Activated naive CD4-positive, alpha-beta T cell (primary cell): ENCODE measurements at places on chromosomes 4 and X.

DNA sequence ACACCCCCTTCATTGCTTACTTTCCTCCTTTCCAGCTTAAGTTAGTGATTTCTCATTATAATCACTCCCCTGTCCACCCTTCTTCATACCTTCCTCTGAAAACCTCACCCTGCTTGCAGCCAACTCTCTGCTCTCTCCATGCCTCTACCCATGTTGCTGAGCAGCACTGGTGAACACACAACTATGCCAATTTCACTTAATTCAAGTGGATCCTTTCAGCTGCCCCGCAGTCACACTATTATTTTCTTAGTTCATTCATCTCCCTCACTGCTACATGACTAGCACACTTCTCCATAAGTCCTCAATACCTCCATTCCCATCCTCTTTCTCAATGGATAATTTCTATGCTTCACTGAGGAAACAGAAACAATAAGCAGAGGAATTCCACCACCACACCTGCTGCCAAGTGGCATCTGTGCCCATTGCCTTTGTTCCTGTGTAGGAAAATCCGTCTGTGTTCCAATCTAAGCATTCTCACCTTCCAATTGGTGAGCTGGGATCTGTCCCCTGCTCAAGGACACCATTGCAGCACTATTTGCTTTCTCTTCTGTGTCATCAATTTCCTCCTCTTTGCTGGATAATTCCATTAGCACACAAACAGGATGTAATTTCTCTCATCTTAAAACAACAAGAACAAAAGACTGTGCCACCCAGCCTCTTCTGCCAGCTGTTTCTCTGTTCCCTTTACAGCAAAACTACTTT is 25.2 kb upstream of the PRSS48 start:
- no peak for DNase-seq

DNA sequence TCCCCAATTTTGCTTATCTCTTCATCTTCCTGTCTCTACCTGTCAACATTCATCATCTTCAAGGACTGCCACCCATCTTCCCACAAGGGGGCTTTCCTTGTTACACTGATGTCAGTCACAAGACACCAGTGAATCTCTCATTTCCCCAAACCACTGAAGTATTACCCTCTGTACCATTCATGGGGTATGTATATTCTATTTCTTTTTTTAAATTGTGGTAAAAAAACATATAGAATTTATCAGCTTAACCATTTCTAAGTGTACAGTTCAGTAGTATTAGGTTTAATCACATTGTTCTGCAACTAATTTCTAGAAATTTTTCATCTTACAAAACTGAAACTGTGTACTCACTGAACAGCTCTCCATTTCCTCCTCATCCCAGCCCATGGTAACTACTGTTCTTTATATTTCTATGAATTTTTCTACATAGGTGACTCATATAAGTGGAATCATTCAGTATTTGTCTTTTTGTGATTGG is 98.6 kb downstream of the LARP7 start:
- DNase-seq, result no peak

DNA sequence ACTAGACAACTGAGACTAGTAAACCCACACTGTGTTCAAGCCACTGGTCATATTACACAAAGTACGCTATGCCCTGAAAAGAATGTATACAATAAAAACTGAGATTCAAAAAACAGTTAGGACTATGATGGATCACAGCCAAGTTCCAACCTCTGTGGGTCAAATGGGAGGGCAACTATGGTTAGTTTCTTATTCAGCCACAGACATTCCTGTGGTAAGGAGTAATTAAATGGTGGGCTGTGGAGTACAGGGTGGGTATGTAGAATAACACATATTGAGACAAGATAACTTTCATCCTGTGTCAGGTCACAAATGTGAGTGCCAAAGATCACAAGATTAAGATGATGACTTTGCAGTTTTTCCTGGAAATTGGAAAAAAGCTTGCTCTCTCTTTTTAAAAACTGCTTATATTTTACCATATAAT is 167.2 kb downstream of the NPNT start:
- no peak for DNase-seq

- DNase-seq, result no peak
Measured at GRCh38 chrX:40009462-40009851, 88.3 kb downstream of the BCOR start.

- no peak for DNase-seq
Measured at GRCh38 chr4:166078955-166079354, 205.9 kb downstream of the TLL1 start.

DNA sequence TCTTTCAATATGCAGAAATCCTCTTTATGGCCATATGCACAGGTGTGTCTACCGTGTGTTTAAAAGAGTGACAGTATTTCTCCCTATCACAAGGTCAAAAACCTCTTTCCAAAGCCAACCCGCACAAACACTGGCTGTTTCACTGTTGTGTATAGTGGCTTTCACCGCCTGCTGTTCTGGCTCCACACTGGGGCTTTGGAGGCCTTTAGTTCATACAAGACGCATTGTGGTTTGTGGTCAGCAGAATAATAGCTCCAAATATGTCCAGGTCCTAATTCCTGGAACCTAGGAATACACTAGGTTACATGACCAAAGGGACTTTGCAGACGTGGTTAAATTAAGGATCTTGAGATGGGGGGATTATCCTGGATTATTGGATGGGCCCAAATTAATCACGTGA is 40.7 kb upstream of the FAM9A start:
- DNase-seq, result no peak

DNA sequence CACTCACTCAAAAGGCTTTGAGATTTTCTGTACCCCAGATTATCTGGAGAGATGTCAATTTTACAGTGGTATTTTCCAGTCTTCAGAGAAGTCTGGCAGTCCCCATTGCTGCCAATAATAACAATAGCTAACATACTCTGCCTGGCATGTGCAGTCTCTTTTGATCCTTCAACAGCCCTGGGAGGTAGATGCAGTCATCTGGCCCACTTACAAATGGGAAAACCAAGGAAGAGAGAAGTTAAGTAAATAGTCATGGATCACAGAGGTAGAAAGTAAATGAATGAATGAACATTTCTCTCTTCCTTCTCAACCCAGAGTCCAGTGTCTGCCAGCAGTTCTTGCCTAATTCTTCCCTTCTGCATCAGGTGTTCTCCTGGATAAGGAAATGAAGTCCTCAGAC is 113.0 kb upstream of the EDNRA start:
- DNase-seq, result no peak

GRCh38 chrX:41692162-41692749 is 3.5 kb downstream of the GPR34 start:
- DNase-seq, result no peak

DNA sequence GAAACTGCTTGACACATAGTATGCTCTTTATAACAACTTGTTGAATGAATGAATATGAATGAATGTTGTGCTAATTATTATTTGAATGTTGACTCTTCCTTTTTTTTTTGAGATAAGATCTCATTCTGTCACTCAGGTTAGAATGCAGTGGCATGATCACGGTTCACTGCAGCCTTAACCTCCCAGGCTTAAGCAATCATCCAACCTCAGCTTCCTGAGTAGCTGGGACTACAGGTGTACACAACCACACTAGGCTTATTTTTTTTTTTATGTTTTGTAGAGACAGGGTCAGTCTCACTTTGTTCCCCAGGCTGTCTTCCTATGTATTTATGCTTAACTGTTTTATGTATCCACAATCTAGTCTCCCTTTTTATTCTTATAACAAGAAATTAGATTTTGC is 114.7 kb upstream of the WDFY3 start:
- no peak for DNase-seq

DNA sequence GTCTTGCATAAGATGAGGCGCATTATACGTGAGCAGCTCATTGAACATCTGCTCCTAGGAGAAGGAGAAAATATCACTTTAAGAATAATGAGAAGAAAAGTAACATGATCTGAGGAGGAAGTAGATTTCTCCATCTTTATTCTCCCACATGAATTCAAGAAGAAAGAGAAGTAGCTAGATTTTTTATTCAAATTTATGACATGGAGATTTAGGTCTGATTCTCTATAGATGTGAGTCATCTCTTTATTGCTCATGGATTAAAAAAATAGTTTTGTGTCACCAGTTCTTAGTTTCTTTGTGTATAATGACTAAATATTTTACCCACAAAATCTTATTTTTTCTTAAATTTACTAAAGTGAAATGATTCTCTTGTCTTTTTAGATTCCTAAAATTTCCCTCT is 40.4 kb downstream of the HPGDS start:
- DNase-seq, result no peak

DNA sequence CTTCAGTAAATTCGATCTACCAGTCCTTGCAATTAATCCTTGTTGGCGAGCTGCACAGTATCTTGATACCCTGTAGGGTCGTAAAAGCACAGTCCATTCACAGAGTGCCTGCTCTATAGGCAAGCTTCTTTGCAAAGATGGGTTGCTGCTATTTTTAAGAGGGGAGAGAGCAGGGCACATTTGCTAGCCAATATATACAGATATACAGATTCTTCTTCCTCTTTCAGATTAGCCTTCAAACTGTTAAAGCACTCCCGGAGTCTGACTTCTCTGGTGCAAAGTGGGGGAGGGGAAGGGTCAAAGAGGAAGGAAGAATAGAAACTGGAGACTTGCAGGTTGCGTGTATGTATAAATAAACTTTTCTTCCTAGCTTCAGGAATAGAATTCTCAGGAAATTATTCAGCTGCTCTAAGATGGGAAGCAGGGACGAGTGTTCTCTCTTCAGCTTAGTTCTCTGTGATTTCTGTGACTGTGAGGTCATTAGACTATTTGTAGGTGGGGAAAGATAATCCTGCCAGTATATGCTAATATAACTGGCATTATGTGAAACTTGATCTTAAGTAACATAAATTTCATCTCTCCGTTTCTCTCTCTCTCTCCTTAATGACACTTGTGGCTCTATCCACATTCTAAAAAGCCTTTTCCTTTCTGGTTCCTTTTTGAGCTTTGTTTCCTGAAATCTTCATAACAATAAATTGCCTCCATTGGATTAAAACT is at the start of gene CYSLTR1:
TSS of gene CYSLTR1 (minus strand) at position 242 of the 717 bp plus-strand sequence. CDS start 53,865 bp downstream, outside the sequence.
- no peak for DNase-seq

GRCh38 chr4:98491899-98492559 is 166.4 kb downstream of the TSPAN5 start:
- DNase-seq, result no peak

- no peak for DNase-seq
Measured at GRCh38 chrX:110920991-110921390, 125.4 kb upstream of the CHRDL1 start.

DNA sequence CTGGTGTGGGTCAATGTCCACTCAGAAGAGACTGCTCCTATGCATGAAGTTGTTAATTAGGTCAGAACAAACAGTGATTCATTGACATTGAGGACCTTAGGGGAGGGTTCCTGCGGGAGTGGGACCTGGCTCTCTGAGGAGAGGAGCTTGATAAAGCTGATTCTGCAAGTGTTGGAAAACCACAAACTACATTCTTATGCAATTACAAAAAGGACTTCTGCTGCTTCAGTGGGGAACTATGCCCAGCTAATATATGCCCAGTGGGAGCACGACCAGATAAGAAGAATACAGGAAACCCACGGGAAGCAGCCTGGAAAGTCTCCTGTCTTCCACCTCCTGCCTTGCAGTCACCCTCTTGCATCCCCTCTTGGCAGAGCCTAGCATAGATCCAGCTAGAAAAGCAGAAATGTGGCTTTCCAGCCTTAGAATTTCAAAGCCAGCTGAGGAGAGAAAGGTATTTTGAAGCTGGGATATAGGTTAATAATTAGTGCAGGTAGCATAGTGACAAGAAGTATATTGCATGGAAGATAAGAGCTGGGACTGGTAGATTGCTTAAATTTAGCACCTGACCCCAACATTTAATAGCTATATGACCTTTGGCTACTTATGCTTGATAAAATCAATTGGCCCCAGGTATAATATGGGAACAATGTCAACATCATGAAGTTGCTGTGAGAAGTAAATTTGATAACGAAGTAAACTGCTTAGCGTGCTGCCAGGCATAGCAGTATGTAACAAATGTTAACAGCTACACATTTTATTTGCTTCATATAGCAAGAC is 34.9 kb upstream of the UGT8 start:
- no peak for DNase-seq

DNA sequence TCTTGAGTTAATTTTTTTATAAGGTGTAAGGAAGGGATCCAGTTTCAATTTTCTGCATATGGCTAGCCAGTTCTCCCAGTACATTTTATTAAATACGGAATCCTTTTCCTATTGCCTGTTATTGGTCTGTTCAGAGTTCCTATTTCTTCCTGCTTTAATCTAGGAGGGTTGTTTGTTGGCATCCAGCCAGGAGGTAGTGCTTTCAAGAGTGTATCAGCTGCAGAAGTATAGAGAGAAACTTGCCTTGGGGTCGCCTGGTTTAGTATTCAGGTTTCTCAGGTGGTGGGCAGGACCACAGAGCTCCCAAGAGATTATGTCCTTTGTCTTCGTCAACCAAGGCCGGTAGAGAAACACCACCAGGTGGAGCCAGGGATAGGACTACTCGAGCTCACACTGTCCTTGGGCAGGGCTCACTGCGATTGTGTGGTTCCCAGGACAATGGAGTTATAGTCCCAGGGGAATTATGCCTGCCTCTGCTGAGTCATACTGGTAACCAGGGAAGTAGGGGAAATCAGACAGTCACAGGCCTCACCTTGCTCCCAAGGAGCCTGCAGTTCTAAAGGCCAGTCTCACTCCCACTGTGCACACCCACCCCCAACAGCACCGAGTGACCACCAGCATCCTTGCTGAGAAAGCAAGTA is 168.1 kb downstream of the VSIG4 start:
- no peak for DNase-seq

GRCh38 chr4:165175879-165176278 is 31.5 kb upstream of the KLHL2 start:
- DNase-seq, result no peak

DNA sequence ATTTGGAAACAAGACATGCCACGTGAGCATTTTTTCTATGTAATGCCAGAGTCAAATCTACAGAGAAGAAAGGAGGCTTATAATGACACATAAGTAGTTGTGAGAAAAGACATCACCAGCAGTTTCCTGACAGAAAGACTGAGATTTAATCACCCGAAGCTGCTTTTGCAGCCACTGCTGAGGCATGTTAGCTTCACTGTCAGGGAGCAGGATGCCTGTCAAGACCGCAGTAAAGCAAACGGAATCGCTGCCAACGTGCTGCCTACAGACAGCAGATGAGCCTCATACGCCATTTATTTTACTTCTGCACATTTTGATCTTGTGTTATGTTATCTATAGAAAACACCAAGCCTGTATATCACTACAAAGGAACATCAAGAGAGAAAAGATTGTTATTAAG is 68.7 kb upstream of the NDST3 start:
- no peak for DNase-seq

GRCh38 chr4:575281-576141 is 584 bp downstream of the TMEM271 start:
- no peak for DNase-seq

GRCh38 chr4:665751-666435 is 8.2 kb downstream of the ATP5ME start:
- DNase-seq, result no peak

- DNase-seq, result no peak
Measured at GRCh38 chr4:926538-926937, 5.6 kb downstream of the GAK start.

DNA sequence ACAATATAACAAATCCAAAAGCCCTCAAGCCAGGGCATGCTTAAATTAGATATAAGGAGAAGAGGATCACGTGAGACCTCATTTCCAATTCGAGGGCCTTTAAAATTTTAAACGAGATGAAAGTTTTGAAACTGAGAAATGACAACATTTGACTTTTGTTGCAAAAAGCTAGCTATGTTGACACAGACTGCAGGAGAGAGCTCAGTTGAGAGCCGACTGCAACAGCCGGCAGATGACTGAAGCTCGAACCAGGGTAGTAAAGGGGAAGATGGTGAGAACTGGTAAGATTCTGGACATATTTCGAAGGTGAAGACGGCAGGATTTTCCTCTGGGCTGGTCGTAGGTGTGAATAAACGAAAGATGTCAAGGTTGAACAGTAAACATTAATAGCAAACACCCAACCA is 773 bp downstream of the PRMT9 start:
- DNase-seq, result no peak
